ENCODE measurements at places on chromosomes 5 and 9.

DNA sequence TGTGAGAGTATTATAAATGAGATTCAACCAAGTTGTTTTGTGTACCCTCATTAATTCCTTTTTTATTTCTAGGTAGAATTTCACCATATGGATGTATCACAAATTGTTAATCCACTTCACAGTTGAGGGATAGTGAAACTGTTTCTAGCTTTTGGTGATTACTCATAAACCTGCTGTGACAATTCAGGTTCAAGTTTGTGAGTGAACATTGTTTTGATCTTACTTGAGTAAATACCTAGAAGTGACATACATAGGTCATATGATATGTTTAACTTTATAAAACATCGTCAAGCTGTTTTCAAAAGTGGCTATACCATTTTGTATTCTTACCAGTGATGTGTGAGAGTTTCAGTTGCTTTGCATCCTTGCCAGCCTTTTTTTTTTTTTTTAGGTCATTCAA lies 112.9 kb downstream of the CAMK4 start:
- DNase-seq: no peak

DNA sequence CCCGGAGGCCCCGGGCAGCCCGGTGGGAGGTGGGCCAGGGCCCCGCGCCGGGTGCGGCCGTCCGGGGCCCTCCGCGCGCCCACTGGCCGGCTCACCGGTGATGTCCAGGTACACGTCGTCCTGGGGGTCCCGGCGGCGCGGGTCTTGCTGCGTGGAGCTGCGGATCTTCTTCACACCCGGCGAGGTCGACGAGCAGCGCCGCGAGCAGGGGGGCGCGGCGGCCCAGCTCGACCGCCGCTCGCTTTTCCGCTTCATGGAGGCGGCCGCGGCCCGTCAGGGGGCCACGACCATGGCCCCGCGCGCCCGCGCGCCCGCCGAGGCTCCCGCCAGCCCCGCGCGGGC lies 548 bp downstream of the CDC14B start:
- no peak for DNase-seq

- peak; percentile 40 for DNase-seq
These were observed 724 bp downstream of the SGTB start for GRCh38 chr5:65721050-65721719.

DNA sequence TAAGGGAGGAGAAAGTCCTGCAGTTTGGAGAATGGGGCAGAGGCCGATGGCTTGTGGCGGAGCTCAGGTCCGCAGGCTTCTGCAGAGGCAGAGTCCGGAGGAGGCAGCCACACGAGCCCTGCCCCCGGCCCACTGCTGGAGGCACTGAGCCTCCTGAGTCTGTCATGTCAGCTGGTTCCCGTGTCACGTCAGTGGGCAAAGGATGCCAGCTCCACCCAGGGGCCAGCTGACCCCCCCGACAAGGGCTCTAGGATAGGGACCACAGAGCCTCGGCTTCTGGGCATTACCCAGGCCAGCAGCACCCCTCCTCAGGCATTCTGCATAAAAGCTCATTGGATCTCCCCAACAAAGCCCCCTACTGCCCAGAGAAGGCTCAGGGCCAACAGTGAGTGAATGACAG lies 8.5 kb downstream of the SH3PXD2B start:
- DNase-seq: no peak

- DNase-seq: no peak
These were observed 149.9 kb upstream of the SMIM23 start for GRCh38 chr5:171635561-171636245.

DNA sequence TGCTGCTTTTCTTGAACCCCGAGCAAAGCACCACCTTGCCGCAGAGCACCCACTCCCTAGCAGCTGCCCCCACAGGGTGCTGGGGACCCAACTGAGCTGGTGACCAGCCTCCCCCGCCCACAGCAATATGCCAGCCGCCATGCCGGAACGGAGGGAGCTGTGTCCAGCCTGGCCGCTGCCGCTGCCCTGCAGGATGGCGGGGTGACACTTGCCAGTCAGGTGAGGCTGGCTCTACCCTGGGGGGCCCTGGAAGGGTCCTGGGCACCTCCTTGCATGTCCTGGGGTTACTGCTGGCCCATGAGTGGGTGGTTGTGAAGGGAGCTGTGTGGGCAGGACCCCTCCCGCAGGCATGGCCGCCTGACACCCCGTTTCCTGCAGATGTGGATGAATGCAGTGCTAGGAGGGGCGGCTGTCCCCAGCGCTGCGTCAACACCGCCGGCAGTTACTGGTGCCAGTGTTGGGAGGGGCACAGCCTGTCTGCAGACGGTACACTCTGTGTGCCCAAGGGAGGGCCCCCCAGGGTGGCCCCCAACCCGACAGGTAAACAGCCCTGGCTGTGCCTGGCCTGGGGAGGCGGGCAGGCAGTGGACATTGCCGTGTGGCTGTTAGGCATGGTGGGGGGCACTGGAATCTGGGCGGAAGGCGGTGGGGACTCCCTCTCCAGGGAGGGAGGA lies 7.2 kb downstream of the EGFL7 start:
- DNase-seq: no peak

DNA sequence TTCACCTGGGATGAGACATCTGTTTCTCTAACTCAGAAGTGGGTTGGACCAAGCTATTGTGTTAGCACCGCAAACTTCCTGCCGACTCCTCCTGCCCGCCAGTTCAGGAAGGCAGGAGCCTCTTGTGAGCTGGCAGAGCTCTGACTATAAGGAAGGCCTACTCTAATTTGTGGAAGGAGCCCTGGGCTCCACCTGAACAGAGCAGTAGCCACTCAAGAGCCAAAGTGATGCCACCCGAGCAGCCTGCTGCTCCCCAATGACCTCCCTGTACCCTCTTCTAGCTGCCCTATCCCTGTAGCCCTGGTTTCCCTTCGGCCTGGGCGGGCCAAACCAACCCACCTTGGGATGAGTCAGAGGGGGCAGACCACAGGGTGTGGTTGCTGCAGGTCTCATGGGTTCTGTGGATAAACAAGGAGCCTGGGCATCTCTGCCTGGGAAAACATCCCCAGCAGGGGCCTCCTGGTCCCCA lies 81.6 kb downstream of the PSD2 start:
- DNase-seq: no peak

GRCh38 chr5:73450672-73451223 lies 2.2 kb upstream of the FOXD1 start:
- DNase-seq: no peak

GRCh38 chr9:112726428-112726827 lies 8.5 kb upstream of the INIP start:
- no peak for DNase-seq

- DNase-seq: no peak
These were observed 459 bp upstream of the ERAP2 start for GRCh38 chr5:96875791-96876291.

DNA sequence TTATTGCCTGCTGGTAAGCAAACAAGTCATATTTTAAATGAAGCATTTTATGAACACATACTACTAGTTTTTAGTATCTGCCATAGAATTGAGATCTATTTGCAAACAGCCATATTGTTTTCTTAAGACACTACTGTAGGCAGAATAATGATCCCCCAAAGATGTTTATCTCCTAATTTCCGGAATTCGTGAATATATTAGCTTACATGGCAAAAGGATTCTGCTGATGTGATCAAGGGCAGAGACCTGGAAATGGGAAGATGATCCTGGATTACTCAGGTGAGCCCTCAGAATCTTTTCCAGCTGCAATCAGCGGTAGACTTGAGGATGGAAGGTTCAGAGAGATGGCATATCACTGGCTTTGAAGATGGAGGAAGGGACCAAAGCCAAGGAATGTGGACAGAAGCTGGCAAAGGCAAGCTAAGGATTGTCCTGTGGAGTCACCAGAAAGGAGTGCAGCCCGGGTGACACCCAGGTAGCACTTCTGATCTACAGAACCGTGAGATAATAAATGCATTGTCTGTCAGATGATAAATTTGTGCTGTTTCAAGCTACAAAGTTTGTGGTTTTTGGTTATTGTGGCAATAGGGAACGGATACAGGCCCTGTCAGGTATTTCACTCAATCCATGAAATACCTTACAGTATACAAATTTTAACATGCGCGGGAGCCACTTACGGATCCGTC lies 1.0 kb upstream of the ERCC6L2 start:
- DNase-seq: no peak

DNA sequence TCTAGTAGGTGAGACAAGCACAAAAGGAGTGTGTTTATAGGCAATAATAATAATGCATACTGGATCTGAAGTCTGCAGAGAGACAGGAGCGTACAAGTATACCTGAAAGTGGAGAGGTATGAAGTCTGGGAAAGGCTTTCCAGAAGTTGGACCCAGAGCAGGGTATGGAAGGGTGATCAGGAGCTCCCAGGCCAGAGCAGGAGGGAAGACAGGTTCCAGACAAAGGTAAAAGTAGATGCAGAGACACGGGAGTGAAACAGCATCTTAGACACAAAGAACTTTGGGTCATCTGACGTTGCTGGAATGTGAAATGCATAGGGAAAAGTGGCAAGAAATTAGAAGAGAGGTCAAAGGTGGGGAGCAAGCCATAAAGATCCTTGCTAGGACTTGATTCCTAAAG lies 175.1 kb downstream of the PAM start:
- no peak for DNase-seq

GRCh38 chr9:115398313-115398650 lies 280.3 kb upstream of the TNC start:
- DNase-seq: no peak

DNA sequence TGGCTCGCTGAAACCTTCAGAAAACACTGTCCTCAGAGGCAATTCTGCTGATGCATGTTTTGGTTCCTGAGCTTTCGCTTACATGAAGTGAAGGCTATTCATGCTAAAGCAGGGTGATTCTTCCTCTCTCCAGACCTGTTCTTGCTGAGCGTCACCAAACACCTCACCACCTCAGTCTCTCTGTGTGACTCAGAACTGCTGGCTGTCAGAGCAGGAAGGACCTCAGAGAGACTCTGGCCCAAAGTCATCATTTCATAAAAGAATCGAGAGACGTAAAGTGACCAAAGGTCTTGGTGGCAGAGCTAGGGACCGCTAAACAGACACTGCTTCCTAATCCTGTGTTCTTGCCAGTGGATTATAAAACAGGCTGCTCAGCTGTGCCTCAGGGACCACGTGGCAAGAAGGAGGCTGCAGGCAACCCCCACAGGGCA lies 73.8 kb downstream of the LHFPL2 start:
- no peak for DNase-seq

GRCh38 chr5:65704621-65705239 lies 17.2 kb downstream of the SGTB start:
- DNase-seq: no peak

DNA sequence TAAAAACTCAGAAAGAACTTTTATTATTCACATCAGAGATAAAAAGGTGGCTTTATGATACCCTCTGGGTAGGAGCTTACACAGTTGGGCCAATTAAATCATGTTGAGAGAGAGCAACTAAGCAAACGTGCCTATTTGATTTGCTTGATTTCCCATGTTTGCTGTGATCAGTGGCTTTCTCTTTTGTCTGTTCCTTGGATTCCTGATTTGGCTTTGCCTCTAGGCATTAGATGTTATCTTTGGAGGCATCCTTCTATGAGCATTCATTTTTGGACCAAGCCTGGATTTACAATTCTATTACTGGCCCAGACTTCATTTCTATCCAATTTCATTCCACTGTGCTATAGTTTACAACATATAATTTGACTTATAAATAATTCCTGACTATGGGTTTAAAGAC lies 35.9 kb downstream of the VCAN start:
- DNase-seq: no peak

- DNase-seq: no peak
These were observed 1215.9 kb downstream of the EFNA5 start for GRCh38 chr5:106454651-106455415.

- no peak for DNase-seq
These were observed 379.1 kb downstream of the DMRT2 start for GRCh38 chr9:1429297-1429696.

- DNase-seq: no peak
These were observed 94.9 kb upstream of the PRDM9 start for GRCh38 chr5:23412515-23412914.

- DNase-seq: no peak
These were observed 353.5 kb upstream of the CDH6 start for GRCh38 chr5:30839956-30840355.

DNA sequence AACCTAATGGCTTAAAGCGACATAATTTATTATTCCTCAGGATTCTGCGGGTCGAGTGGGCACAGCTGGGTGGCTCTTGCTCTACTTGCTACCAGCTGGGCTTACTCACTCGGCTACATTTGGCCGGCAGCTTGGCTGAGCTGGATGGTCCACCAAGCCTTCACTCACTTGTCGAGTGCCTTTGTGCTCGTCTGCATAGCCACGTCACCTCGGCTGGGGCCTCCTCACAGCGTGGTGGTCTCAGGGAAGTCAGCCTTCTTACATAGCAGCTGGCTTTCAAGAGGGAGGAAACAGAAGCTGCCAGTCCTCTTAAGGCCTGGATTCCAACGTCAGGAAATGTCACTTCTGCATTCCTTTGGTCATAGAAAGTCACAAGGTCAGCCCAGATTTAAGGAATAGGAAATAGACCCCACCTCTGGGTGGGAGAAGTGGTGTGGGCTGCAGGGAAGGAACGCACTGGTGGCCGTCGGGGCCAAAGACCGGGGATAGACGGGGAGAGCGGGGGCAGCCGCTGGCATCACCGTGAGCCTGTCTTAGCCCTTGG lies 75.1 kb upstream of the RUFY1 start:
- DNase-seq: no peak

GRCh38 chr9:18798106-18798505 lies 234.9 kb downstream of the SAXO1 start:
- no peak for DNase-seq

DNA sequence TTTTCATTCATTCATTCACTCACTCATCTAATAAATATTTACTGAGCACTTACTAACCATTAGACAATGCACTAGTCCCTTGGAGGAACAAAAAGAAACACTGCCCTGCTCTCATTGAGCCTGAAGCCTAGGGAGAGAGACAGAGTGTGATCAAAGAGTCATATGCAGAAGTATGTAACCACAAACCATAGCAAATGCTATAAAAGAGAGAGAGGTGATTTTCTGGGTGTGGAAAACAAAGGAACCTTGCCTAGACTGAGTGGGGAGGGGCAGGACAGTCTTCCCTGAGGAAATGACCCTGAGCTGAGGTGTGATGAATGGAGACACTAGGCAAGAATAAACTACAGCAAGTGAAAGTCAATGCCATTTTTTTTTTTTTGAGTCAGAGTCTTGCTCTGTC lies 10.8 kb upstream of the ADRA1B start:
- no peak for DNase-seq

All from amniotic stem cell (primary cell).